ENCODE measurements at places on chromosomes 1 and 21. TPM values are rescaled to one million over a fixed set of nuclear protein-coding genes. Genes with fewer than 3 reads are reported as not detected.

The COG2 gene
- total RNA-seq = 36.3 TPM

The COL6A2 gene
- total RNA-seq = 631 TPM

The CLK2 gene
- total RNA-seq = 49.3 TPM

The PLA2G2F gene
- not detected for total RNA-seq

The HES2 gene
- 1.2 TPM for total RNA-seq

The HMGCS2 gene
- 0.44 TPM for total RNA-seq

The SLAMF6 gene
- not detected for total RNA-seq

The CYB5RL gene
- 10.9 TPM for total RNA-seq

The FRRS1 gene
- 12.4 TPM for total RNA-seq

The NES gene
- 87.1 TPM for total RNA-seq

The RBP7 gene
- total RNA-seq = 2.6 TPM

The OR2AK2 gene
- not detected for total RNA-seq

The PRUNE1 gene
- total RNA-seq = 26.1 TPM

The FALEC gene
- total RNA-seq = not detected

The BMP8B gene
- 6.8 TPM for total RNA-seq

The ARHGAP30 gene
- 2.1 TPM for total RNA-seq

The HSD11B1 gene
- 0.77 TPM for total RNA-seq

The SPRR4 gene
- not detected for total RNA-seq

The FAM72D gene
- 0.66 TPM for total RNA-seq

The KCNE2 gene
- not detected for total RNA-seq

The LCE1A gene
- total RNA-seq = not detected
